HTR-8/SVneo (cell line): ENCODE measurements at places on chromosomes 1 and 21.

DNA sequence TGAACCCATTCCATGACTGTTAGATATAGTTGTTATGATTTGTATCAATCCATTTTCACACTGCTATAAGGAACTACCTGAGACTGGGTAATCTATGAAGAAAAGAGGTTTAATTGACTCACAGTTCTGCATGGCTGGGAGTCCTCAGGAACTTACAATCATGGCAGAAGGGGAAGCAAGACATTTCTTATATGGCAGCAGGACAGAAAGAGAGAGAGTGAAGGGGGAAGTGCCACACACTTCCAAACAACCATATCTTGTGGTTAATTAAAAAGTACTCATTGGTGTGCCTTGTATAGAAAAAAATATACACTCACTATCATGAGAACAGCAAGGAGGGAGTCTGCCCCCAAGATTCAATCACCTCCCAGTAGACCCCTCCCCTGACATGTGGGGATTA, 137.6 kb upstream of the NBPF11 start:
- no peak for DNase-seq

DNA sequence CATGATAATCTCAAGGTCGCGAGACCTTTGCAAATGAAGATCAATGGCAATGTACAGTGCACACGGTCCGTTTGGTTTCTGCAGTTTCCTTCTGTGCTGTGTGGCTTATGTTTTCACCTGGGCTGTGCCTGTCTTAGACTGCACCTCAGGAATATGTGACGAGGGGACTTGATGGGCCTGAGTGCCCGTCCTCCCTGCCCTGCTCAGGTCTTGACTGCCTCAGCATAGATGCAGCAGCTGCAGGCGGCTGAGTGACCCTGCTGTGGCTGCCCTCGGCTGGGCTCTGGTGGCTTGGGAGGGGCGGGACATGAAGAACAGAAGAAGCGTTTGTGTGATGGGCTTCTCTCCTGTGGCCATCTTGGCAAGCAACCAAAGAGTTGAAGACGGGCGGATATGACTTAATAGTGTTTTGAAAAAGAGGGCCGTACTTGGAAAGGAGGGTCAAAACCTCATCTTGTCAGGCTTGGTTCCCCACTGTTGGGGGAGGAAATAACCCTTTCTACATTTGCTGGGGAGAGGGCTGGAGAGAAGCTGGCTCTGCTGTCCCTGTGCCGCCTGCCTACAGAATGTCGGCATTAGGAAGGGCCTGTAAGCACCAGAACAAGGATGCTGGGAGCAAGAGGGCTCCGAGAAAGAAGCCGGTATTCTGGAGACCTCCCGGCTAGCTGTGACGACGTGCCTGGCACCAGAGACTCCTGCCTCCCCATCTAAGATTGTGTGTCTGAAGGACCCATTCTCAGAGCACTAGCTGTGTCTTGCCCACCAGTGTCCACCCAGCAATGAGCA, 7.1 kb downstream of the MYBPHL start:
- DNase-seq = no peak

DNA sequence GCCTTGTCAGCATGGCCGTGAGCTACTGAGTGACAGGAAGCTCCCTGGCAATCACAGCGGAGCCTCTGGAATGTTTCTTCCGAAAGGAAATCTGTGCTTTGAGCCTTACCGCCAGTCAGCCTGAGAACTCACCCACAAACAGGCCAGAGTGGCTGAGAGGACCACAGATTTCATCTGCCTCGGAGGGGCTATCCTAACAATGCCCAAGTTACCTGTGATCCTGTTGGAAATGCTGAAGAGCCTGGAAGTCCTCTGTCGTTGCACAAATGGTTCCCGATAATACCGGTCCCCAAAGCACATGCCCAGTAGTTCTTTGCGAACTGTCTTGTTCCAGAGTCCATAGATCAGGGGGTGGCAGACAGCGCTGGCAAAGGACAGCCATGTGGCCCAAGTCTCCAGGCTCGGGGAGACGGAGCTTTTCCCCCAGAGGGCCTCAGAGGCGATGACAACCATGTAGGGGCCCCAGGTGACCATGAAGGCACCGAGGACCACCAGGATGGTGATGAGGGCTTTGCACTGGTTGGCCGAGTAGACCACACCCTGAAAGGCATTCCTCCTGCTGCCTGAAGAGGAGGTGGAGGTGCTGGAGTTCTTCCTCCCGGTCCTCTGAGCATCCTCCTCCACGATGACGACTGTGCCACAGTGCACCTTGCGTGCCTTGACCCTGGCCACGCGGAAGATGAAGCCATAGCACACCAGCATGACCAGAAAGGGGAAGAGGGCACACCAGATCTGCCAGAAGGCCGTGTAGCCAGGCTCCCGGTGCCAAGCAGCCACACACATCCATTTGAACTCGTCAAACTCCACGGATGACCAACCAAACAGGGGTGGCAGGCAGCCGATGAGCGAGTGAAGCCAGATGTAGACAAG, 40.2 kb downstream of the GPR161 start:
- no peak for DNase-seq

- peak; percentile 97 for DNase-seq
Measured at GRCh38 chr1:3856923-3857790, at the start of the genes CEP104 and DFFB. CEP104 (minus strand) TSS chr1:3857211; CDS start chr1:3852407, 4,804 bp downstream. DFFB (plus strand) TSS chr1:3857476; CDS start chr1:3857604, 128 bp downstream.

- no peak for DNase-seq
Measured at GRCh38 chr1:150003801-150004200, 6.7 kb downstream of the OTUD7B start.

DNA sequence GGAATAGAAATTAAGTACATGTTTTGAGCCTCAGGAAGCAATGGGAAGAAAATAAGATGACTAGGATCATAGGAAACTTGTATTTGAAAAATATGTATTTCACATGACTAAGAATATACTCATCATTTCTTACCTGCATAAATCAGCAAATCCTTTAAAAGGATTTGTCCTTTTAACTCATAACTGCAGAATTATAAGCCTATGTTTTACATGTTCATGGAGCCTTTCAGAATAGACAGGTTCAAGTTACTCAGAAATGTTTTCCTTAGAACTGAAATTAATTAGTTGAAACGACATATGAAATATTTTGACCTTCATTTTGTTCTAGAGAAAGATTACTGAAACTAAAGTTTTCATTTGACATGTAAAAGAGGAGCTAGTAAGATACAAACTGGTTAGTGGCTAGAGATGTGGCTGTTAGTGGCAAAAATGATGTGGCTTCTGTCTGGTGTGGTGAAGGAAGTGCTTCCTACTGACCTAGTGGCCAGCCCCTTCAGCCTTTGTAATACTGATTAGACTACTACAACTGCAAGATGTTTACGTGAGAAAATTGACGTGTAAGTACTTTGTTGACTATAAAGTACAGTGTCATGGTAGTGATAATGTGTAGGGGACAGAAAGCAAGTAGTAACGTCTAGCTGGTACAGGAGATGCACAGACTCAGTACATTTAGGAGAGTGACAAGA, 54.7 kb downstream of the PACC1 start:
- DNase-seq = no peak

GRCh38 chr21:18384771-18385170, 18.8 kb downstream of the TMPRSS15 start:
- peak; percentile 18 for DNase-seq

DNA sequence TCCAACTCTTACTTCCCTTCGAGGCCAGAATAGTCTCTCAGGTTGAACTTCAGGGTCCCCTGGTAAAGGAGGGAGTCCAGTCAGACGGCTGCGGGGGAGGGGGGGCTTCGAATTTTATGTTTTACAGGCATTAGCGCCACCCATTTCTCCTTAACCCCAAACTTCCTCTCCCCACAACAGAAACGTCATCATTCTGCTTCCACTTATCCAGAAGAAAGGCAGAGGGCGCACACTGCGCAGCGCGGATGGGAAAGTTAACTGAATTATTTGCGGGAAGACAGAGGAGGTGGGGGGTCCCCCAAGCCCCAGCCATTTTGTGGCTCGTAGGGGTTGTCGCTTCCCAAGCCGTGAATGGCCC, 529 bp upstream of the PRMT2 start:
- DNase-seq = peak; percentile 73

DNA sequence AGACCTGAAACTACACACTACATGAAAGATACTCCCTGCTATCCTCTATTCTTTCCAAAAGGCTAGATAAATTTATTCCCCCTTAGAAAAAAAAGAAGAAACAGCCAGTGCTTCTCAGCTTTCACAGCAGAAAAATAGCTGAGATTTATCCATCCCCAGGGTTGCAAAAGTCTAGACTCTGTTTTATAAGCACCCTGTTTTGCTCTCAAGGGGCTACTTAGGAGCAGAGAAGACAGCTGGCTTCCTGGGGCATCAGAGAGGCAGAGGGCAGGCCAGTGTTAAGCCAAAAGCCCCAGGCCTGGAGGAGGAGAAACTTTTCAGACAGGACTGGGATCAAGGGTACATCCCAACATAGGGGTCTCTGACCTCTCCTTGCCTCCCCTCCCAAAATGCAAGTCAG, 3.9 kb downstream of the LAMB3 start:
- DNase-seq = no peak

- peak; percentile 51 for DNase-seq
Measured at GRCh38 chr1:155648207-155649147, 38.5 kb downstream of the MSTO1 start.

GRCh38 chr1:84800090-84801073, 92.6 kb downstream of the LPAR3 start:
- DNase-seq = no peak

- DNase-seq = no peak
Measured at GRCh38 chr1:43937179-43937865, 3.7 kb downstream of the ARTN start.

GRCh38 chr1:49389699-49390098, 613.0 kb upstream of the BEND5 start:
- DNase-seq = no peak

- DNase-seq = no peak
Measured at GRCh38 chr1:167288390-167289074, 67.8 kb downstream of the POU2F1 start.

GRCh38 chr1:109761227-109762038, 2.3 kb downstream of the EPS8L3 start:
- DNase-seq = no peak

- DNase-seq = no peak
Measured at GRCh38 chr1:78373676-78374075, 117.1 kb upstream of the PTGFR start.

GRCh38 chr21:38265166-38265565, 8.4 kb downstream of the KCNJ15 start:
- no peak for DNase-seq

- no peak for DNase-seq
Measured at GRCh38 chr1:66334318-66334717, 199.6 kb upstream of the SGIP1 start.

GRCh38 chr1:32962248-32962896, 2.2 kb downstream of the RNF19B start:
- DNase-seq = no peak

DNA sequence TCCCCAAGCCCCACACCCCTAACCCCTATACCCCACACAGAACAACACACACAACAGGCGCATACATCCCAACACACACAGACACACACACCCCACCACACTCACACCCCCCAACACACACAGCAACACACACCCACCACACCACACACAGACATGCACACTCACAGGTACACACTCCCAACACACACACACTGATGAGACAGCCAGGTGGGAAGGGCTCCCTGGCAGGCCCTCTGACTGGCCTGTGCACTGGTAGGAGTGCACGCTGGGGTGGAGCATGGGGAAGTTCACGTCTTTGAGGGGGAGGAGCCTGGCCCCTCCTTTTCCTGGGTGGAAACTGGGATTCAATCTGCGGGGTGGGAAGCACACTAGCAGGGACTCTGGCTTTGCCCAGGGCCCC, 116.7 kb downstream of the RHOU start:
- DNase-seq = no peak

- no peak for DNase-seq
Measured at GRCh38 chr1:96980448-96980847, 258.9 kb downstream of the PTBP2 start.

DNA sequence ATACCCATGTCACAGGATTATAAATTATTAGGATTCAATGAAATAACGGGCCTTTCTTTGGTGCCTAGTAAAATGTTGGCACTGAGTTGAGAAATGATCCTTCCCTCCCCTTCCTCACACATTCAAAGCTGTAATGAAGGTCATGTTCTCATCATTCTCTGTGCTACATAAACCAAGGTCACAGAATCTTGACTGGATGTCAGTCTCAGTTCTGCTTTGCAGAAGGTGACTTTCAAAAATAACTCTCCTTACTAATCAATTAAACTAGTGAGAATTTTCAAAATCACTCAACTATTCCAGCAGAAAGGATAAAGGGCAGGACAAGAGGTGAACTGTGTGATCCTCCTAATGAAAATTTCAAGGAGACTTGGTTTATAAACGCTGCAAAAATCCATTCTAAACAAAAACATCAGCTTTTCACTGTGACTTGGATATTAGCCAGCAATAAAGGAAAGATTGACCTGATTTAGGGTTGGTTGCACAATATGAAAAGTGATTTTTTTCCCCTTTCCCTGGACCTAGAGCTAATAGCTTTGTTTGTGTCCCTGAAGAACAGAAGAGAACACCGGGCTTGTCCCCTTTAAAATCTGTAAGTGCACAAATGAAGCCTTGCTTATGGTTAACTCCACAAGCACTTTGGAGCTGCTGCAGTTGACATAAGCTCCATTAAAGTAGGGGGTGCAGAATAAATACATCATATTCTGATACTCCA, 120.1 kb downstream of the SEC16B start:
- no peak for DNase-seq
